ENCODE measurements at places on chromosomes 4 and X.

- DNase-seq, result no peak
Measured at GRCh38 chrX:115173181-115173580, 16.0 kb upstream of the RBMXL3 start.

GRCh38 chr4:89110541-89110985 is 770 bp upstream of the TIGD2 start:
- DNase-seq, result no peak

GRCh38 chr4:70874268-70875156 is 27.7 kb upstream of the MOB1B start:
- no peak for DNase-seq

- no peak for DNase-seq
Measured at GRCh38 chrX:23633834-23634580, 33.3 kb upstream of the PRDX4 start.

- no peak for DNase-seq
Measured at GRCh38 chr4:54872261-54872660, 214.5 kb downstream of the KIT start.

DNA sequence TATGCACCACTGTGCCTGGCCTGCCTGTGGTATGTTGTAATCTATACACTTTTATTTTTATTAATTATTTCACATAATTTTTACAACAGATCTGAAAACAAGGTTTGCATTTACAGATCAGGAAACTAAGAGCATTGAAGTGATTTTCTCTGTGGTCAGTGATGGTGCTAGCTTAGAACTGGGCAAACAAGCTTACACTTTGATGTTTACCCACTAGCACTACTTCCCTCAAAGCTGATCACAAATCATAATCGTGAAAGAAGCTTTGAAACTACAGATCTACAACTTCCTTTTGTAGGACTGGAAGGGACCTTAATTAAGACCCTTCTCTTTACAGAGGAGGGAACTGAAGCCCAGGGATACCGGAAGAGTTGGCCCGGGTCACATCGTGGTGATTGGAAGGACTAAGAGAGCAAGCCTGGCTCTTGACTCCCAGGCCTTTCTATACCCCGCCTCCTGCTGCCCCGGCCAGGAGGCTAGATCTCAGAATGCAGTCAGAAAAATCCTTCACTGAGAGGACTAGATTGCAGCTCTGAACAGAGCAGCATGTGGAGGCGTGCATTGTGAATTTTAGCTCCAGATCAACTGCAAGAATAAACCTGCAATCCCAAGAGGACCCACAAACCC is 93.7 kb upstream of the ZNF827 start:
- no peak for DNase-seq

- DNase-seq, result no peak
Measured at GRCh38 chrX:155061760-155062159, 9.2 kb downstream of the CMC4 start.

DNA sequence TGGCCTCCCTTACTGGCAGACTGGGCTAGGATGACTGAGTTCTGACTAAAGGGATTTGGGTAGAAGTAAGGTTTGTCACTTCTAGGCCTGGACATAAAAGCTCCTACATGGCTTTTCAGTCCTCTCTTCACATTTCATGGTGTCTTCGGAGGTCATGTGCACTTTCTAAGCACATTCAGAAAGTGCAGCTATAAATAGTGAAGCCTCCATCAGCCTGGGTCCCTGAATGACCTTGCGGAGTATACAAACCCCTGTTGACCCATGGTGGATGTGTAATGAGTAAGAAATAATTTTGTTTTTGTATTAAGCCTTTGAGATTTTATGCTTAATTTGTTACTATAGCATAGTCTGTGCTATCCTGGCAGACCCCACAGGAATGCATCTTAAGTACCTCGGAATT is 154.0 kb downstream of the STOX2 start:
- DNase-seq, result no peak

- DNase-seq, result no peak
Measured at GRCh38 chr4:122341886-122342285, 36.9 kb upstream of the ADAD1 start.

- no peak for DNase-seq
Measured at GRCh38 chr4:184955636-184956035, 62.7 kb upstream of the HELT start.

DNA sequence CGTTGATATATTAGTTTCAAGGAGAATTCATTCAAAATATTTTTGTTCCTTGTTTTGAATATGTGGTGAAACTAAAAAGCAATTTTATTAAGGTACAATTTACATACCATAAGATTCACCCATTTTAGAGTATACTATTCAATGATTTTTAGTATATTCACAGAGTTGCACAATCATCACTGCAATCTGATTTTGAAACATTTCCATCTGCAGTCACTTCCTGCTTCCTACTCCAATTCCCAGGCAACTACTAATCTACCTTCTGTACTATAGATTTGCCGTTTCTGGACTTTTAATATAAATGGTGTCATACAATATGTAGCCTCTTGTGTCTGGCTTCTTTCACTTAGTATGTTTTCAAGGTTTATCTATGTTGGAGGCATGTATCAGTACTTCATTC is 71.3 kb downstream of the SLC9A7 start:
- DNase-seq, result no peak

GRCh38 chr4:3851211-3851610 is 85.0 kb downstream of the ADRA2C start:
- no peak for DNase-seq

- DNase-seq, result no peak
Measured at GRCh38 chrX:8364369-8365141, 100.1 kb upstream of the VCX3B start.

GRCh38 chr4:120688791-120689190 is 233.7 kb downstream of the PRDM5 start:
- DNase-seq, result no peak

DNA sequence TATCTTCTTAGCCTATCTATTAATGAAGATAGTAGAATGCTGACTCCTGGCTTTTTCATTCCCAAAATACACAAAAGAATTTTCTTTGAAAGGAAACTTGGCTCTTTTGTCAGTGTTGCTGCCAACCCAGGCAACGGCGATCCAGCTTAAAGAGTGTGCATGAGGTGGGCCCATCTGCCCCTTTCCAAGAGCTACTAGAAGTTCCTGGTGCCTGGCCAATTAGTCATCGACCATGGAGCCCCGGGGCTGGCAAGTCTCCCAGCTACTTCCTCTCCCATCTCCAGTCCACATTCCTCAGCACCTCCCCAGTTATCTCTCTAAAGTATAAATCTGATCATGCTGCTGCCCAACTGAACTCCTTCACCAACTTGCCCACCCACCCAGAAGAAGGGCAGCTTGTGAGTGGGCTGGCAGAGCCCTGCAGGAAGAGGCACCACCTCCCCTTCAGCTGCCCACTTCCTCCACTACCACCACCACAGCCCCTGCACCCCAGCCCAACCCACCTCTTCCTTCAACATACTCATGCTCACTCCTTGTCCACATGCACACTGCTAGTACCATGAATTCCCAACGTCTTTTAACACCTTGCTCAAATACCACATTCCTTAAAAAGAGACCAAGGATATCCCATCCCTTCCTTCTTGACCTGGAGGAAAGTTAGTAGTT is 158.2 kb upstream of the MAP3K15 start:
- no peak for DNase-seq

DNA sequence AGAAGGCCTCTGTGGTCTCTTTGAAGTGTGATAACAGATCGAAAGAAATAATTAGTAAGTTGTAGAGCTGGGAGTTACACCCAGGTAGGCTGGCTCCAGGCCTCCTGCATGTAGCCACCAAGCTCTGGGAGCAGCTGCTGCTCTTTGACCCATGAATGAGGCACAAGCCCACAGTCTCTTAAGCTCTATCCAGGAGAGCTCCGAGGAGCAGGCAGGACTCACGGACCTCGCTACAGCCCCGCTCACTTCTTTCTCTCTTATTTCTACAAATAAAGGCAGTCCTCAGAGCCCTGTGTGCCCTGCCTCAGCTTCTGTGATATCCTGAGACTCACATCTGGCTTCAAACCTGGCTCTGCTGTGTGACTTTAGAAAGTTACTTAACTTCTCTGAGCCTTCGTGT is 86.9 kb downstream of the EVC start:
- DNase-seq, result no peak

GRCh38 chr4:184108006-184108501 is 109.6 kb downstream of the ENPP6 start:
- DNase-seq, result no peak

GRCh38 chr4:4430492-4431195 is 43.7 kb downstream of the NSG1 start:
- peak; percentile 16 for DNase-seq

DNA sequence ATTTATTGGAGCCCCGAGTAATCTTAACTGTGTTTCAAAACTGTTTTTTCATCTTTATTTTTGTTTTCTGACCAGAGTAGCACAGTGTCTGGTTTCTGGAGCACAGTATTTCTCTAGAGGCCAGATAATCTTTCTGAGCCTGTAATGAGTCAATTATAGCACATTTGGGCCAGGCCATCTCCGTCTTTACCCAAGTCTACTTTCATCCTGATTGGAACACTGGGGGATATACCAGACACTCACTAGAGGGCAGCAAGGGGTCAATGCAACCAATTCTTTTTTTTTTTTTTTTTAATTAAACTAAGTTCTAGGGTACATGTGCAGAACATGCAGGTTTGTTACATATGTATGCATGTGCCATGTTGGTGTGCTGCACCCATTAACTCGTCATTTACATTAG is 282.0 kb downstream of the ARHGAP24 start:
- DNase-seq, result no peak

- no peak for DNase-seq
Measured at GRCh38 chr4:89305712-89306437, 1.7 kb downstream of the GPRIN3 start.

DNA sequence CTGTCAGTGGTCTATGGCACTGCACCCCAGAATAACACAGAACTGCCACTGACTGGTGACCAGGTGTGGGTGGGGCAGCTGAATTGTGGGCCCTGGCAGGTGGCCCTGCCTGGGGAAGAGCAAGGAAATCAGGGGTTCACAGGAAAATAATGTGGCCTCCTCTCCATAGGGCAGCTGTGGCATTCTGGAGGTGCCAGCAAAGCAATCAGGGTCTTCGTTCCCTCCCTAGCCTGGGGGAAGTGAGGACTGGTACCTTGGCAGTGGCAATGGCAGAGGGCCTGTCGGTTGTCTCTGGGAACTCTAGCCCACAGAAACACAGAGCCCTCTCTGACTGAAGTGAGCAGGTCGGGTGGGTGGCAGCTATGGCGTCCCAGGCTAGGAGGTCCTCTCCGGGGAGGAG is 223.0 kb downstream of the GRIA2 start:
- DNase-seq, result no peak

GRCh38 chrX:38103857-38104812 is 97.8 kb downstream of the SYTL5 start:
- DNase-seq, result no peak

DNA sequence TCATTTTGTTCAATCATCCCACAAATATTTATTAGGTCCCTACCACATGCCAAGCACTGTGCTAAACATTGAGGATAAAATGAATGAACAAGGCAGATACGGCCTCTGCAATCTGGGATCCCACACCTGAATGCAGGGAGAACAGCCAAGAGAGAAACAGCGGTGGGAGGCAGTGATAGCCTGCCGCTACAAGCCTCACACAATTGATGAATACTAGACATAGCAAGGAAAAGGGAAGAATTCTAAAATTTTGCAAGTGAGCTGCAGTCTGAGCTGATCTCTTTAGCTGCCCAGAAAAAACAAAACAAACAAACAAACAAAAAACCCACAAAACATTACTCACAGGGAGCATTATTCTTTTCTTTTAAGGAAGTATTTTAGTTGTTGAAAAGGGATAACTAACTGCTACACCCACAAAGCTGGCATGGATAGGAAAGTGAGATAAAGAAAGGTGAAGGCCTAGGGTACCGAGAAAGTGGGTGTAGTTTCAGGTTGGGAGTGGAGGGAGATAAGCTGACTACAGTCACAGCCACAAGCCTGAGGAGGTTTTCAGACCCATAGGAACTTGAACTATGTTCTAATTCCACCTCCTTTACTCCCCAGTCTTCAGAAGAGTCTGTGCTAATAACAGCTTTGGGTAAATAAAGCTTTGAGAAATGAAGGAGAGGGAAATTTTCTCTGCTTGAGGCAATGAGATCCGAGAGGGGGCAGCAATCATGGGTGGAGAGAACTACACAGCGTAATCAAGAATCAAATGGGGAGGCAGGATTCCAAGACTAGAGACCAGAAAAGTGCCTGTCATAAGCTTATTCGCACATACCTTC is 85.4 kb downstream of the SH3RF1 start:
- no peak for DNase-seq

DNA sequence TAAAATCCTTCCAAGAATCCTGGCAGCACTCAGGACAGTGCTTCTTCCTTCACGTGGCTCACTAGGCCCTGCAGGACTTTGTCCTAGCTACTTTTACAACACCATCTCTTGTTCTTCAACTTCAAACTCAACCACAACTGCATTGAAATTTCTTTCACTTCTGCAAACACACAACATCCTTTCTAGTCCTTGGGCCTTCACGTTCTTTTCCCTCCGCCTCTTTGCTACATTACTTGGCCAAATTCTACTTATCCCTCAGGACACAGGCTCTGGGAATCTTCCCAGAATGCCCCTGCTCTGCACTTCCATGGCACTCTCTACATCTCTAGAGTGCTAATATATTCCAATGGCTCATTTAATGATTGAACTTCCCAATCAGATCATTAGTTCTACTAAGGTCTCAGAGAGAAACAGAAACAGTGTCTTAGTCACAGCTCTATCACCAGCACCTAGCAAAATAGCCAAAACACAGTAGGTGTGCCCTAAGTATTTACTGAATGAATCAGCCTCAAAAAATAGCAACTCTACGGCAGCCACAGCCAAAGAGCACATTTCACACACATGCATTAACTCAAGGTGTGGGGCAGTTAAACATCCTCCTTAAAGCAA is 73.3 kb downstream of the MANBA start:
- no peak for DNase-seq

DNA sequence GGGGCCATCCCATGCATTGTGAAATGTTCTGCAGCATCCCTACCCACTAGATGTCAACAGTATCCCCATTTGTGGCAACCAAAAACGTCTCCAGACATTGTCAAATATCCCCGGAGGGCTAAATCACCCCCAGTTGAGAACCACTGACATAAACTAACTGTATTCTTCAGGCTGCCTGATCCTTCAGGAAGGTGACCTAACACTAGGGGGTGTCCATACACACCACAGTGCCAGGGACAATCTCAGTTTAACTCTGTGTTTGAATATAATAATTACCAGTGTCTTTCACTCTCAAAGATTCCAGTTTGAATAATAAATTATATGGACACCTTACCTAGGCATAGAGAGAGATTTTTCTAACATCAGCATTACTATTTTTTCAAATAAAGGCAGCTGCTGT is 6.4 kb downstream of the ACE2 start:
- no peak for DNase-seq

DNA sequence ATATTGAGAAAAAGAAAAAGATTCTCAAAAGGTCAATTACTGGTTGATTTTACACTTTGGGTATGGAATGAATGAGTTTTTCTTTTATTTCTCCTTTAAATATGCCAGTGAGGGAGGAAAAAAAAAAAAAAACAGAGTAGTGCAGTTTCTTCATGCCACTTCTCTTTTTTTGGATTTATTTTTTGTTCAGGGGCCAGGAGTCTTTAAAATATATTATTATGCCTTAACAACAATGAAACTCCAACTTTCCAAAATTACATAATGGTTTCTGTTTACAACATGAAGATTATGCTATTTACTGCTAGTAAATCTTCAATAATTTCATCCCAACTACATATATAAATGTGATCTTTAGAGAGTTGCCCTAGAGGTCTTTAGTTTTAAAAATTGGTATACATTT is 31.9 kb downstream of the DTHD1 start:
- DNase-seq, result no peak
